NCI-H1105 (cell line): ENCODE measurements at places on chromosomes 3 and 15.

- DNase-seq, result no peak
These were observed 16.2 kb downstream of the ZPLD1 start for GRCh38 chr3:102450976-102451375.

- no peak for DNase-seq
These were observed 857 bp downstream of the AEN start for GRCh38 chr15:88621789-88622604.

GRCh38 chr3:193095366-193095765, 145.7 kb upstream of the PLAAT1 start:
- DNase-seq, result peak; percentile 92

DNA sequence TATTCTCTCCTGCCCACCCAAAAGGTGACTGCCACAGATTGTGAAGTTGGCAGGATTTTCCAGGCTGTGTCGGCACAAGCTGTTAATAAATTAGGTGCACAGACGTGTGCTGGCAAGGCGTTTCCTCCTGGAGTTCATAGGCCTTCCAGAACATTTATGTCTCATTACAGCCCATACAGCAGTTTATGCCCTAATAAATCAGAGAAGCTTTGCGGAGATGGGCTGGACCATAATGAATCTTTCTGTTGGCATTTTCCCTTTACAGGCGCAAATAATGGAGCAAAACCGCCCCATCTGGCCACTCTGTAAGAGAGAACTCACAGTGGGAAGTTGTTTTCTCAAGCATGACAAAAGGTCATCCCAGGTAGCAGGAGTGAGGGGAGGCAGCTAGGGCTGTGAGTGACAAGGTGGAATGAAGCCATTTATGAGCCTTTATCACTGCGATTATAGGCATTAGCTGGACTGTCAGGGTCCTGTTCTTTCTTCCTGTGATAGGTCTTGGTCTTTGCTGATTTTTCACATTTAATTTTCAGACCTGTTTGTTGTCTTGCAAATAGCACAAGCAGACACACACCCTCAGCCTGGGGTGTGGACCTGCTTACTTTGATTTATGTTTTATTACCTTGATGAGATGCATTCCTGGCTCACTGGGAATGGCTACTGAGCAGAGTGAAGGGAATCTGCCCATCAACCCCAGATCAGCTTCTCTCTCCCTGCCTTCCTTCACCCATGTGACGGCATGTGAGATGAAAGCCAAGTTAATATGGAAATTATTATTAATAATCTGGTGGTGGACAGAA, 257.5 kb downstream of the LRTM1 start:
- no peak for DNase-seq
